ENCODE measurements at places on chromosomes 4 and X.
A peak's percentile ranks its signal among the peaks of the same experiment; 100 is the strongest.

DNA sequence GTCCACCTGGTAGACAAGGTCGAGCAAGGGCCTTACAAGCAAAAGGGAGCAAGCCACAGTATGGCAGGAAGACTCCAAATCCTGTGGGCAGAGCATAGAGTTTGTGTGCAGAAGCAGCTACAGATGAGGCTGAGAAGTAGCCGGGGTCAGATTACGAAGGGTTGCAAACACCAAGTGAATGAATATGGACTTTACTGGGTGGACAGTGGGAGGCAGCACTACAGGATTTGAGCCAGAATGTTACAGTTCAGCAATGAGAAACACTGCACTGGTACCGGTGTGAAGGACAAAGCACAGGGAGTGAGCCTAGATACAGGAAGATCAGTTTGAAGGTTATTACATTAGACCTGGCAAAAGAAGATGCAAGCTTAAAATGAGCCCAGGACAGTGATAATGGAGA lies 46.1 kb upstream of the HOPX start:
- no peak for DNase-seq

- peak; percentile 63 for DNase-seq
These were observed 778 bp downstream of the CASP3 start for GRCh38 chr4:184648313-184649025.

DNA sequence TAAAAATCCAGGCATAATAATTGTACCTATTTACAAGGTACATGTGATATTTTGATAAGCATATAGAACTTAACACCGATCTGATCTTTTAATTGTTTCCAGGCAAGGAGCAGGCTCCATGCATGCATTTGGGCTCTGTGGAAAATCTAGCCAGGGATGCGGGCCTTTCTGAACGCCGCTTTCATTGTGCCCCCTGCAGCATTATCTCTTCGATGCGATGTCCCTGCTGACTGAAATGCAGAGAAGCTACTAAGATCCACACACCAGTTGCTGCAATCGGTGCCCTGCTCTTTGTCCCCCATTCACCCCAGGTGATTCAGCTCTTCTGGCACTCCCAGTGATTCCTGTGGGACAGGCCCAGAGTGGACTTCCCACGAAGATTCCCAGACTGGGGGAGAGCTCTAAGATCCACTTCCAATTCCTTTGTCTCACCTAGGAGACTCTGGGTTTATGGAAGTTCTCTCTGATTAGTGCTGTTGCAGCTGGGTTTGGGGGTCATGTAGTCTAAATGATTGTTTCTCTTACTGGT lies 254.3 kb upstream of the AGA start:
- DNase-seq: no peak

DNA sequence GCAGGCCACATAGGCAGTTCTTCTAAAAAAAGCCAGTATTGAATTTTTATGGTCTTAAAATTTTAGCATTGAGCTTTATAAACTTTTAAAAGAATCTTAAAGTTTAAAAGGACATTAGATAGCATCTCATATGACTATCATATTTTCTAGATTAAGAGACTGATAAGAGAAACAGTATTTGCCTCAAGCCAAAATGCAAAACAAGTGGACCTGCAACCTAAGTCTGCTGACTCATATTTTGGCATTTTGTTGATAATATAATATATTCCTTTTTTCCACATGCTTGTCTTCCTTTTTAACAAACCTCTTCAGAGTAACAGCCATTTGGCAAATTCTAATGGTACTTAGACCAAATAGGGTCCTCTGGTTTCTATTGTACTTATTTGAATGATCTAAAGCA lies 328.5 kb upstream of the GALNTL6 start:
- DNase-seq: no peak

Data from midbrain (tissue), 1 donor.